ENCODE measurements at places on chromosomes 1 and 21.

DNA sequence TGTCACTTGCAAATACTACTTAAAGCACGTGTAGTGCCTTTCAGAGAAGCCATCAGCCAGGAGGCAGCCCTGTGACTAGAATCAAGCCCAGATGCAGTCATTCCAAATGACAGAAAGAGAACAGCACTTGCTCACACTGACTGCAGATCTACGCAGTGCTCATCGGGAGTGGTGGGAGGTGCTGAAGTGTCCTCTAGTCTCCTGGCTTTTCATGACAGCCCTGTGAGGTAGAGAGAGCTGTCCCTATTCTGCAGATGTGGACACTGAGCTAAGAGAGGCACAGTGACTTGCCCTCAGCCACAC lies 62.3 kb upstream of the EDN2 start:
- DNase-seq, result no peak

GRCh38 chr1:80988926-80989325 lies 811.8 kb upstream of the ADGRL2 start:
- peak; percentile 37 for DNase-seq

- DNase-seq, result no peak
Measured at GRCh38 chr1:147719029-147719698, 41.2 kb downstream of the GJA5 start.

DNA sequence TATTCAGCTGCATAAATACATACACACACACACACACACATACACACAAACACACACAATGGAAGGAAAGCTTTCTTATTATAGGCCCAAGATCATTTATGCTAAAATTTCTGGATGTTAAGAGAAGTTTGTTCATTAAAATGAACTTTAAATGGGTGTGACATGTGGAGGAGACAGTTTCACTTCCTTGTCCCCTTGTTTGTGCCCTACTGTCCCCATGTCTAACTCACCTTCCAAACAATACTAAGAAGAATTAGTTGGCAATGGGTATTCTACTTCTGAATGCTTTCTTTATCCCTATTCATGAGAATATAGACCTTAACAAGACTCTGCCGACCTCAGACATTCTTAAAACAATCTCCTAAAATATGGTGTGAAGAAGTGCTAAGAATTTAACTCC lies 63.5 kb upstream of the NRIP1 start:
- DNase-seq, result no peak

GRCh38 chr1:236064674-236065508 lies at the start of gene NID1:
Gene NID1 (minus strand): TSS chr1:236065090. CDS start chr1:236065079, 11 bp downstream.
- DNase-seq, result peak; percentile 67

- DNase-seq, result no peak
Measured at GRCh38 chr1:116712510-116712909, 41.7 kb upstream of the CD2 start.

DNA sequence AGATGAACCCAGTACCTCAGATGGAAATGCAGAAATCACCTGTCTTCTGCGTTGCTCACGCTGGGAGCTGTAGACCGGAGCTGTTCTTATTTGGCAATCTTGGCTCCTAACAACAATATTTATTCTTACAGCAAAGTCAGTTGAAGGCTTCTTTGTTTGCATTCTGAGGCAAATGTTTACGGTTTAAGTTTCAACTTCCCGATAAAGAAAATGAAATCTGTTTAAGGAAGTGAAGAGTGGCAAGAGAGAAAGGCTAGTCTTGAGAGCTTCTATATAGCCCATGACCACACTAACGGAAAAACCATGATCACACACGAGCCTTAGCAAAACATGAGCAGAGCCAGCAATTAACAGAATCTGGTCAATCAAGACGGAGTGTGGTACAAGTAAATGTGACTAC lies 122.6 kb upstream of the ZNHIT6 start:
- DNase-seq, result no peak

DNA sequence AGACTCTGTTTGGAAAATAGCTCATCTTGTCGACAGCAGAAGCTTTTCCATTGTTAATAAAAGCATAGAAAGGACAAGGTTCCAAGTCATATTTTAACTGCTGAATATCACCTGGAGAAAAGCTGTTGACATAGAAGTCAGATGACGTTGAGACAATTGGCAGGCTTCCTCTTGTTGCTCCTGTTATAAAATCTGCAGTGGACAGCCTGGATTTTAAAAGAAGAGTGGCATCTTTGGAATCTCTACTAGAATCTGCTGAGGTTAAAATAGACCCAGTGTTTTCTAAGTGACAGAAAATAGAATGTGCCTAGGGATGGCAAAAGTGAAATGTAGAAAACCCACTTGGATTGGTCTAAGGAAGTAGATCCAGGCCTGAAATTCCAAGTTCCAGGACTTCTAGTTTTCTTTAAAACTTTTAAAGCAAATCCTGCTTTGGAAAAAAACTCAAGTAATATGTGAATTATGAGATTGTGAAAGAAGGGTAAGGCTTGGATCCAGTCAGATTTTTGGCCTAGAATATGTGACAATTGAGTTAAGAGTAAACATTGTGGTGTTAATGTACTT lies 53.6 kb upstream of the NEXN start:
- peak; percentile 34 for DNase-seq

GRCh38 chr1:81974222-81974841 lies 173.6 kb downstream of the ADGRL2 start:
- no peak for DNase-seq

DNA sequence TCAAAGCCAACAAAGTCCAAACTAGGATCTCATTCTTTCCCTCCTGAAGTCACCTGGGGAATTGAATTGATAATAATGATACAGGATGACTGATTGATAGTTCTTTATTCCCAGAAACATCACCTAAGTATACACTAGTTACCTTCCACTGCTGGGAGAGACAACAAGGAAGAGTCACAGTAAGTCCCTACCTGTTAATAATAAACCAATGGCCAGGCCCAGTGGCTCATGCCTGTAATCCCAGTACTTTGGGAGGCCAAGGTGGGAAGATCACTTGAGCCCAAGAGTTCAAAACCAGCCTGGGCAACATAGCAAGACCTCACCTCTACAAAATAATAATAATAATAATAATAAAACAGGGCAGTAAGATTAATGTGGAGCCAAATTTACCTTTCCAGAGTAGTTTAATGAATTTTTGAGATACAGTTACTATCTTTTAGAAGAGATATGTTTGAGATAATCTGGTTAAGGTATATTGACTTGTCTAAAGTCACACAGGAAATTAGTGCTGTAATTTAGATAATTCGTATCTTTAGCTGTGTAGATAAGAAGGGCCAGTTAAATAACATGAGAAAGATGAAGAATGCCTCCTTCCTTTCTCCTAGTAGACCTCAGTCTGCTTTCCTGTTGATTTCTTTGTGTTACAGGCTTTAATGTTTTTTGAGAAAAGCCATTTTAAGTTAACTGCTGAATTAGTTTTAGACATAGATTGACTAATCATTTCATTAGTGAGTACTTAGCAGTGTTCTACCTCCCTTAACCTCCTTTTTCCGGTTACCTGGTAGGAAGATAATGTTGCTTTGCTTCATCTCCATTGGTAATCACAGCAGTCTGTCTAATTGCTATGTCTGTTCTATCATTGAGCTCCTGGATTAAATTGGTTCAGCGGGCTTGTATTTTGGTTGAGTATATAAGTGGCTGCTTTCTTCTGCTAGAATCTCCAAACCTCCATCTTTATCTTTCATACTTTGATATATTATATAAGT lies 22.0 kb downstream of the SMAP2 start:
- DNase-seq, result no peak

DNA sequence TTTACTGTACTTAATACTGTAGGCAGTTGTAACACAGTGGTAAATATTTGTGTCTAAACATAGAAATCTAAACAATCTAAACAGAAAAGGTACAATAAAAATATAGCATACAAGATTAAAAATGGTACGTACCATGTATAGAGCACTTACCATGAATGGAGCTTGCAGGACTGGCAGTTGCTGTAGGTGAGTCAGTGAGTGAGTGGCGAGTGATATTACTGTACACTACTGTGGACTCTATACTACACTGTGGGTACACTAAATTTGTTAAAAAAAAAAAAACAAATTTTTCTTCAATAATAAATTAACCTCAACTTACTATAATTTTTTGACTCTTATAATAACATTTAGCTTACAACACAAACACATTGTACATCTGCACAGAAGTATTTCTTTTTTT lies 39.5 kb upstream of the MYOCOS start:
- no peak for DNase-seq
